Heart right ventricle (tissue), 16 donors: ENCODE measurements at places on chromosomes 1 and 21. TPM values are rescaled to one million over a fixed set of nuclear protein-coding genes. Genes with fewer than 3 reads are reported as not detected.

TMEM81 gene
- total RNA-seq: 3.0 TPM

CD1E gene
- total RNA-seq: not detected

EFNA1 gene
- 28.9 TPM for total RNA-seq

MRPL24 gene
- total RNA-seq: 71.0 TPM

ECM1 gene
- 18.8 TPM for total RNA-seq

RASAL2 gene
- 27.3 TPM for total RNA-seq

MIXL1 gene
- total RNA-seq: 0.32 TPM

GJA5 gene
- total RNA-seq: 11.7 TPM

ERG gene
- 16.9 TPM for total RNA-seq

TOMM40L gene
- total RNA-seq: 35.7 TPM

LIN28A gene
- total RNA-seq: not detected

SLC44A5 gene
- 0.88 TPM for total RNA-seq

TMEM82 gene
- total RNA-seq: not detected

ANXA9 gene
- total RNA-seq: not detected

ACTL8 gene
- total RNA-seq: not detected

MARCKSL1 gene
- 26.8 TPM for total RNA-seq

NMNAT2 gene
- total RNA-seq: 2.1 TPM

CD84 gene
- 11.8 TPM for total RNA-seq

TTC3 gene
- total RNA-seq: 52.1 TPM

RASSF5 gene
- 7.0 TPM for total RNA-seq

GBP6 gene
- total RNA-seq: not detected

RABGGTB gene
- 68.4 TPM for total RNA-seq

CRABP2 gene
- not detected for total RNA-seq

C1orf21 gene
- total RNA-seq: 63.4 TPM

CLIC6 gene
- 4.7 TPM for total RNA-seq

NBPF20 gene
- total RNA-seq: 0.70 TPM

GPR3 gene
- 0.57 TPM for total RNA-seq

OLFML2B gene
- 1.1 TPM for total RNA-seq

ORC1 gene
- 0.09 TPM for total RNA-seq

HLX gene
- total RNA-seq: 9.0 TPM

PDE4DIP gene
- total RNA-seq: 2,923 TPM

NT5C1A gene
- 20.6 TPM for total RNA-seq

NMNAT1 gene
- total RNA-seq: 23.1 TPM

KIF21B gene
- 0.44 TPM for total RNA-seq

GCLM gene
- 15.5 TPM for total RNA-seq

PLPPR4 gene
- total RNA-seq: 0.97 TPM

FCRL5 gene
- not detected for total RNA-seq

MCOLN3 gene
- total RNA-seq: not detected

SDHC gene
- total RNA-seq: 417 TPM

FCRL1 gene
- total RNA-seq: not detected

IL19 gene
- not detected for total RNA-seq

C8B gene
- total RNA-seq: not detected

AK4 gene
- total RNA-seq: 142 TPM

TCEA3 gene
- total RNA-seq: 62.0 TPM

PDE9A gene
- 4.0 TPM for total RNA-seq

AADACL3 gene
- total RNA-seq: not detected

GFI1 gene
- 0.11 TPM for total RNA-seq

ADAMTS5 gene
- 1.7 TPM for total RNA-seq

MTMR11 gene
- total RNA-seq: 2.5 TPM

RNU1-4 gene
- 669 TPM for total RNA-seq
